Tibial nerve (tissue), 4 donors: ENCODE measurements at places on chromosomes 13 and 19.

DNA sequence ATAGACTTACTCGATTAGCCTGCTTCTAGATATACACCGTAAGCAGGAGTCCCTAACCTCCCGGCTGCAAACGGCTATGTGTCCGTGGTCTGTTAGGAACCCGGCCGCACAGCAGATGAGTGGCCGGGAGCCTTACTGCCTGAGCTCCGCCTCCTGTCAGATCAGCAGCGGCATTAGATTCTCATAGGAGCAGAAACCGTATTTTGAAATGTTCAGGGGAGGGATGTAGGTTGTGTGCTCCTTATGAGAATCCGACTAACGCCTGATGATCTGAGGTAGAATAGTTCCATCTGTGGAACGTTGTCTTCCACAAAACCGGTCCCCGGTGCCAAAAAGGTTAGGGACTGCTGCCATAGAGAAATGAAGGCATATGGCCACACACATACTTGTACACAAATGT, 1491.9 kb downstream of the SLITRK5 start:
- DNase-seq = no peak

DNA sequence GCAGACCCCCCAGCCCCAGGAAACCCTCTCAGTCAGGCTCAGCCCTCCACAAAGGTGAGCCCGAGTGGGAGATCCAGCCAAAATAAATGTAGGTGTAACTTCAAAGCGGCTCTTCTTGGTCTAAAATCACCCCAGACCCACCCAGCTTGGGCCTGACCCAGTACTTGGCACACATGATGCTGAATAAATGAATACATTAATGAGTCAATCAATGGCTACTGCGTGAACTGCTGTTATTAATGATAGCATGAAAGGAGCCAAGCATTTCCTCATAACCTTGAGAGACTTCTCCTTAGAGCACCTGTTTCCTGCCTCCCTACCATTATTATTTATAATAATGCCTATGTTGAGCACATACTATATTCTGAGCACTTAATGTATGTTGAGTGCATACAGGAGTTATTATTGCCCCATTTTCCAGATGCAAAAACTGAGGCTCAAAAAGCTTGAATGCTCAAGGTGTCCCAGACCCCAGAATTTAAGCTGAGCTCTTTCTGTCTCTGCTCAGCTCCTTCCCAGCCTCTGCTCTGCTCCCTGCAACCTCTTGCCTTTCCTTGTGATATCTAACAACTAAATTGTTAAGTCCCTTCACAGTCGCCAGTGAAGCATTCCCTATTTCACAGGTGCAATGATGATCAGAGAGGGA, 4.3 kb downstream of the NOTCH3 start:
- no peak for DNase-seq

GRCh38 chr19:49812452-49812996, 568 bp downstream of the FUZ start:
- DNase-seq = no peak

DNA sequence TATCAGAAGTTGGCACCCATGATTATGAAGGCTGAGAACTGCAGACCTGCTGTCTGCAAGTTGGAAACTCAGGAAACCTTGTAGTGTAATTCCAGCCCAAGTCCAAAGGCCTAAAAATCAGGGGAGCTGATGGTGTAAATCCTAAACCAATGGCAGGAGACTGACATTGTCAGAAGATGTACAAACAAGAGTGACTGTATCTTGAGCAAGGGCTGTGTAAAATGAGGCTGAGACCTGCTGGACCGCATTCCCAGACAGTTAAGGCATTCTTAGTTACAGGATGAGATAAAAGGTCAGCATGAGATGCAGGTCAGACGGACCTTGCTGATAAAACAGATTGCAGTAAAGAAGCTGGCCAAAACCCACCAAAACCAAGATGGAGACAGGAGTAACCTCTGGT, 147.7 kb downstream of the COG6 start:
- no peak for DNase-seq

DNA sequence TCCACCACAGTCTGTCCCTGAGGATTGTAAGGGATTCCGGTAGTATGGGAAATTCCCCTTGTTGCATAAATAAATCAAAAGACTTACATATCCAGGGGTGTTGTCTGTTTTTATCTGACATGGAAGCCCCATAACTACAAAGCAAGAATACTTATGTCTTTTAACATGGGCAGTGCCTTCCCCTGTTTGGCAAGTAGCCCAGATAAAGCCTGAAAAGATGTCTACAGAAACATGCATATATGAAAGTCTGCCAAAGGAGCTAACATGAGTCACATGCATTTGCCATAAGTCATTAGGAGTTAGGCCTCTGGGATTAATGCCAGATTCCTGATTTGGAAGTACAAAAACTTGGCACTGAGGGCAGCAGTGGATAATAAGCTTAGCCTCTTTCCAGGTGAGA, 62.1 kb downstream of the ZNF737 start:
- DNase-seq = no peak

DNA sequence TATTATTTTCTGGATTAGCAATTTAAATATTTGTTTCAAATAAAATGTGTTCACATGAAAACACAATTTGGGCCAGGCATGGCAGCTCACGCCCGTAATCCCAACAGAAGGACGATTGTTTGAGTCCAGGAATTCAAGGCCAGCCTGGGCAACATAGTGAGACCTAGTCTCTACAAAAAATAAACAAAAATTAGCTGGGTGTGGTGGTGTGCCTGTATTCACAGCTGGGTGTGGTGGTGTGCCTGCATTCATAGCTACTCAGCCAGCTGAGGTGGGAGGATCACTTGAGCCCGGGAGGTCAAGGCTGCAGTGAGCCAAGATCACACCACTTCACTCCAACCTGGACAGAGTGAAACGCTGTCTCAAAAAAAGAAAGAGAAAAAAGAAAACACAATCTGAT, 46.4 kb downstream of the KPNA3 start:
- no peak for DNase-seq

GRCh38 chr19:55563261-55563690, 17.4 kb downstream of the ZNF579 start:
- DNase-seq = no peak

GRCh38 chr19:45947926-45948325, 25.7 kb downstream of the NOVA2 start:
- DNase-seq = no peak

DNA sequence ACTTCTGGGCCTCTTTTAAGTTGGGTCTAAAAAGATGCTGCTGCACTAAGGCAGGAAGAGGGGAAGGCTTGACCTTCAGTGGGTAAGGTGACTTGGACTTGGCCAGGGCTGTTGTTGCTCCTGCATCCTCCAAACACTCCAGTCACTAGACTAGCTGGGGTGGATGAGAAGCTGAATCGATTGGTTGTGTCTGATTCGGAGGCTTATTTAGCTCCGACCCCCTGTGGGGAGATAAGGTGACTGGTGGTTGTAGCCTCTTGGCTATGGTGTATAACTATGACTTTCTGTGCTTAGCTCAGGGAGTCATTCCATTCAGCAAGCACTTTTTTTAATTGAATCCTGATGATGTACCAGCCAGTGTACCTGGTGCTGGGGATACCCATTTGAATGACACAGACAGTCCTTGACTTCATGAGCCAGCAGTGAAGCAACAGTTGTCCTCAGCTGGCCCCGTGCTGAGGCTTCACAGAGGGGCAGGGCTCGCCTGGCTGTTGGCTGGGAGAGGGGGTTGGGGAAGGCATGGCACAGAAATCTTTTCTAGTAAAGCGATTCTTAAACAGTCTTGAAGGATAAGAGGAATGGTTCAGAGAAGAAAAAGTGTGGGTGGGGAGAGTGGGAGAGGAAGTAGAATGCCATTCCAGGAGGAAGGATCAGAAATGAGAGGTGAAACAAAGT, 9.9 kb downstream of the PCDH8 start:
- no peak for DNase-seq

- DNase-seq = no peak
These were observed 193.9 kb downstream of the RBM26 start for GRCh38 chr13:79212064-79212619.

GRCh38 chr19:55304279-55304978, 20.6 kb downstream of the BRSK1 start:
- no peak for DNase-seq

DNA sequence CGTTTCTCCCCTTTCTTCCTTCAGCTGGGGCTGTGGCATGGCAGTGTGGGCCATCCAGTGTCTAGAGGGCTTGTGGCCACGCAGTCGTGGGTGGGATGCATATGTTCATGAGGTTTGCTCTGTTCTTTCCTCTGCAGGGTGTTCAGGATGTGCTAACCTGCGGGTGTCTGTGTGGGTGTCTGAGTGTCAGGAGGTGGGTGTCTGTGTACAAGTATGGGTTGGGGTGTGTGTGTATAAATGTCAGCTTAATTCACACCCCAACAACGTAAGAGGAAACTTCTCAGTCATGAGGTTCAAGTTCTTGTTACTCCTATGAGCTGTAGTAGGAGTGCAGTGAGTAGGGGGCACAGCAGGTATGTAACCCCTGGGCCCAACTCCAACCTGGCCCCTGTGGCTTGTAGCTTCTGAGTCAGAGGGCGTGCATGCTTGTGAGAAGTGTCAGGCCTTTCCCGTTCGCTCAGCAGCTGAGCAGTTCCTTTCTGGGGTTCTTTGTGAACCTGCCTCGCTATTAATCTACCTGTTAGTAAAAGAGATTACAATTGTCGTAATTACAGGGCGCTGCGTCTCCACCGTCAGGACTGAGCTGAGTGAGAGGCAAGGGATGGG, 49.1 kb downstream of the NFIX start:
- DNase-seq = no peak
